Central memory CD8-positive, alpha-beta T cell (primary cell): ENCODE measurements at places on chromosomes 7 and 10.

GRCh38 chr7:132258231-132258630 is 318.0 kb downstream of the PLXNA4 start:
- DNase-seq, result no peak

DNA sequence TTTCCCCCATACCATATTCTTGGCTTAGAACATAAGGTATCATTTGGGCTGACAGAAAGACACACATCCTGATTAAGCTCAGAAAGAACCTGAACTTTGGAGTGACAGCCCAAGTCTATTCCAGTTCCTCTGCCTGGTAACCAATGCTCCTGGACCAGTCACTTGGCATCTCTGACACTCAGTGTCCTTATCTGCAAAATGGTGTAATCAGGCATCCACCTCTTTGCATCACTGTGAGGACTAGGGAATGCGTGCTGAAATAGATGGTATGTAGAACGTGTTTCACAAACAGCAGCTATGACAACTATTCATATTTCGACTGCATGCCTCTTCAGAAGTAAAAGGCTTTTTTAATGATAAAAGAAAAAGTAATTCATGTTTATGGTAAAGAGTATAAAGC is 26.2 kb upstream of the PIK3AP1 start:
- DNase-seq, result no peak

DNA sequence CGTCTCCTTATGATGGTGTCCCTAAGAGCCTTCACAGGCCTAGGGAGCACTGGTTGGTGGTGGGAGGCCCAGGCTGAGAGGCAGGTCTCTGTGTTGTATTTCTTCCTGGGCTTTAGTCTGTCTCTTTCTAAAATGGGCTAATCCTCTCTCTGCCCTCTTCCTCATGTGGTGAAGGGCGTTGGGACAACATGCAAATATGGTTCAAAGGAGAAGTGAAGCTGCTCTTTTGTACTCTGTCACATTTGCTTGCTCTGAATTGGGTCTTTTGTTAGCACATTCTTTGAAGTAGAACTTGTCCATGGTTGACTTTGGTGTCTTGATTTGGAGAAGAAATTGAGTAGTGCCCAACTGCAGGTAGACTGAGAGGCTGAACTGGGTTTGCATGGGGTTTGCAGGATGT is 814 bp downstream of the HK1 start:
- no peak for DNase-seq

GRCh38 chr7:108452707-108453106 is 3.5 kb downstream of the NRCAM start:
- DNase-seq, result no peak

DNA sequence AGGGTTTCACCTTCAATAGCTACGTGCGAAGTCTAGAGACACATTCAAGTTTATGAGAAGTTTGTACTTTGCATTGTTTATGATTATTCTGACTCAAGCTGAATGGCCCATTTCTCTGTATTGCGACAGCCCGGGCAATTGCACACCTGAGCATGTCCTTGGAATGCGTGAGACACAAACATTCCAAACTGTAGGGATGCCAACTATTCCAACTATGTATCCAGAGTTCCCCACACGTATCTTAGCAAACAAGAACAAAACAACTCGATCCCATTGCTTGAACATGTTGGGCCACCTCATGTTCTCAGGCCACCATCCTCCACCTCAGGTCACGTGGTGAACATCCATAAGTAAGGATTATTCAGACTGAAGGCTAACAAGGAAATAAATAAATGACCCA is 51.4 kb upstream of the EGFR start:
- no peak for DNase-seq

- DNase-seq, result no peak
Observed at GRCh38 chr7:37816922-37817590, 31.3 kb upstream of the NME8 start.
